ENCODE measurements at places on chromosomes 1 and 21.

DNA sequence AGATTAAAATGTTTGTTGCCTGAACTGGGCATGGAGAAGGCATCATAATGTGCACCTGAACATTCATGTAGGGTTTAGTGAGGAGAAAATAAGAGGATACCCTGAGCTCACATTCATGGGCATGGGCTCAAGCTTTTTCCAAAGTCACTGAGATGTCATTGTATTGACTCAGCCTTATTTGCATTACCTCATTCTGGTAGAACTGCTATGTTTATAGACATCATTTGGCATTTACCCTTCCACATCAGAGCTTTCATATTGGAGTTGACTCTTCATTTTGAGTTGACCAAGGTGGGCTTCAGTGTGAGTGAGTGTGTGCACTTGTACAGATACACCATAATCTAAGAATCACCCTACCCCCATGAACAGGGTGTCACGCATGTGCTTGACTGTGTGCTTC, 143.2 kb downstream of the PBX1 start:
- DNase-seq, result no peak

DNA sequence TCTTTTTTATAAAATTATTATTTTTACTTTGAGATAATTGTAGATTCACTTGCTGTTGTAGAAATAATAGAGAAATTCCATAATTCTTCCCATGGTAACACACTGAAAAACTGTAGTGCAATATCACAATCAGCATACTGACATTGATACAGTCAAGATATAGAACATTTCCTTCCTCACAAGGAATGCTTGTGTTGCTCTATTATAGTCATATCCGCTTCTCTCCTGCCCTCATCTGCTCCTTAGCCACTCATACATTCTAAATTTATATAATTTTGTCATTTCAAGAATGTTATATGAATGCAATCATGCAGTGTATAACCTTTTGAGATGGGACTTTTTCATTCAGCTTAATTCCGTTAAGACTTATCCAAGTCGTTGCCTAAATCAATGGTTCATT, 320.2 kb downstream of the BARHL2 start:
- no peak for DNase-seq

DNA sequence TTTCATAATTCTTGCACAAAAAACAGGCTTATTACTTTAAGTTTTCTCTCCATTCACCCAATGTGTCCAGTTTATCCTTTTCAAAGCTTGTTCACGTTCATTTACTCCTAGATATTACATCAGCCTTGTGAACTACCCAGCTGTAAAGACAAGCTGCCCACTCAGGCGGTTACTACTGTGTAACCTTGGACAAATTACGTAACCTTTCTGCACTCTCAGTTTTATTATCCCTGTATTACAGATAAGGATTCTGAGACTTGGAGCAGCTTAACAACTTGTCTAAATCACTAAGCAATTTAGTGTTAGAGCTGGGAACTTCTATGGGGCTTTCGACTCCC, 20.5 kb upstream of the LPAR3 start:
- DNase-seq, result peak; percentile 61

DNA sequence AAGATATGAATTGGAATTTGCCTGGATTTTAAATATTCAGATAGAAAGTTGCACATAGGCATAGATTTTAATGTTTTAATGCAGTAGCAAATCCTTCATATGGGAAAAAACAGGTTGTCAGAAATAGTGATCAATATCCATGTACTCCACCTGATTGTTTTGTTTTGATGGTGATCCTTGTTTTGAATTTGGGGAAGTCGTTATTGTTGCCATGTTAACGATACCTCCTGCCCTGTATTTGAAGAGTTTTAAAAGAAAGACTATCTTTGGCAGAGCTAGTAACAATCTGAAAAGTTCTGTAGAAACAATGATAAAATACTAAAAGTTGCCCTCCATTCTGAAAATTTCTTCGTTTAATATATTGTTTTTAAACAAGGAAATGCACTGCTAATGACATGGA, 1.1 kb downstream of the CEP350 start:
- peak; percentile 51 for DNase-seq

- DNase-seq, result no peak
These were observed 7.7 kb upstream of the SDHB start for GRCh38 chr1:17061486-17061885.

DNA sequence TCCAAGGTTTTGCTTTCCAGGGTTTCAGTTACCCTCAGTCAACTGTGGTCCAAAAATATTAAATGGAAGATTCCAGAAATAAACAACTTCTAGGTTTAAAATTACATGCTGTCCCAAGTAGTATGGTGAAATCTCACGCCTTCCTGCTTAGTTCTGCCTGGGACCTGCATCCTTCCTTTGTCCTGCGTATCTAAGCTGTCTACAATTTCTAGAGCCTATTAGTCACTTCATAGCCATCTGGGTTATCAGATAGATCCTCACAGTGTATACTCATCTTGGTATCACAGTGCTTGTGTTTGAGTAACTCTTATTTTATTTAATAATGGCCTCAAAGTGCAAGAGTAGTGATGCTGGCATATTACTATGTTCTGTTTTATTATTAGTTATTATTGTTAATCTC, 157.7 kb downstream of the ROR1 start:
- no peak for DNase-seq

DNA sequence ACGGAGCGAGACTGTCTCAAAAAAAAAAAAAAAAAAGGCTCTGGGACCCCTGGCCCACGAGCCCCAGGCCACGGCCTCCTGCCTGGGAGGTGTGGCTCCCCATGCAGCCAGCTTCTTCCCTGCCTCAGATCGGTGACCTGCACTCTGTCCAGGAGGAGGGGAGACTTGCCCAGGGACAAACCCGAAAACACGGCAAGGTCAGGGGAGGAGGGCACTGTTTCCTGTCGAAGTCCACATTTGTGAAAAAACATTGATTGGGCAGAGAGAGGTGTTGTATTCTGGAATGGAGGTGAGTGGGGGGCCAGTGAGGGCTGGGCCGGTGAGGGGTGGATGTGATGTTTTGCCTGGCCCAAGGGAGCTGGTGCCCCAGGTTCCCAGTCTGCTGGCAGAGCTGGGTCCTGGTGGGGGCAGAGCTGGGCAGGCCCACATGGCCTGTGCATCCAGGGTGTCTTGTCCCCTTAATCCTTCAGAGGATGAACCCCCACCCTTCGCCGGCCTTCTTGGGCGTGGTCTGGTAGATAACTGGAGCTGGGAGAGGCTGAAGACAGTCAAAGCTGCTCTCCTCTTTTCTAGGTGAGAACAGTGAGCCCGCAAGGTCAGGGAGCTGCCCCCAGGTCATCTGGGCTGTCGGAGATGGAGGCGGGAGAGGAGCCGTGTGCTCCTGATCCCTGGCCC, 12.4 kb upstream of the FAAP20 start:
- DNase-seq, result no peak

GRCh38 chr1:21638531-21639341, 30.4 kb downstream of the RAP1GAP start:
- DNase-seq, result no peak

DNA sequence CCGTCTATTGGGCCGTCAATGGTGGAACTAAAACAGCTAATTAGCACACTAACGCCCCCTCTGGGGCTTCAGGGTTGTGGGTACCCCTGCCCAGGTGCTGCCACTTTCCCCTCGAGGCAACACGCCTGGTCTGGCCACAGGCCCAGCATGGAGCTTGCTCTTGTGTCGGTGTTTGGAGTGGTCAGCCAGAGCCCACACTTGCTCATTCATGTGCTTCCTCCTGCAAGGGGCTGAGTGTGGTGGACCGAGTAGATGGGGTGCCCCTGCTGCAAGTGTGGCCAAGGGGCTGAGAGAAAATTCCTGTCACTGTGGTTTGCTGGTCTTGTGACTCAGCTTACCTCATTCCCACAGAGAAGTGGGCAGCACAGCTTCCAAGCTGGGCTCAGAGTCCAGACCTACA, 25.7 kb downstream of the HTR6 start:
- no peak for DNase-seq

- DNase-seq, result no peak
These were observed 101.7 kb downstream of the ADAMTS1 start for GRCh38 chr21:26743524-26743923.

DNA sequence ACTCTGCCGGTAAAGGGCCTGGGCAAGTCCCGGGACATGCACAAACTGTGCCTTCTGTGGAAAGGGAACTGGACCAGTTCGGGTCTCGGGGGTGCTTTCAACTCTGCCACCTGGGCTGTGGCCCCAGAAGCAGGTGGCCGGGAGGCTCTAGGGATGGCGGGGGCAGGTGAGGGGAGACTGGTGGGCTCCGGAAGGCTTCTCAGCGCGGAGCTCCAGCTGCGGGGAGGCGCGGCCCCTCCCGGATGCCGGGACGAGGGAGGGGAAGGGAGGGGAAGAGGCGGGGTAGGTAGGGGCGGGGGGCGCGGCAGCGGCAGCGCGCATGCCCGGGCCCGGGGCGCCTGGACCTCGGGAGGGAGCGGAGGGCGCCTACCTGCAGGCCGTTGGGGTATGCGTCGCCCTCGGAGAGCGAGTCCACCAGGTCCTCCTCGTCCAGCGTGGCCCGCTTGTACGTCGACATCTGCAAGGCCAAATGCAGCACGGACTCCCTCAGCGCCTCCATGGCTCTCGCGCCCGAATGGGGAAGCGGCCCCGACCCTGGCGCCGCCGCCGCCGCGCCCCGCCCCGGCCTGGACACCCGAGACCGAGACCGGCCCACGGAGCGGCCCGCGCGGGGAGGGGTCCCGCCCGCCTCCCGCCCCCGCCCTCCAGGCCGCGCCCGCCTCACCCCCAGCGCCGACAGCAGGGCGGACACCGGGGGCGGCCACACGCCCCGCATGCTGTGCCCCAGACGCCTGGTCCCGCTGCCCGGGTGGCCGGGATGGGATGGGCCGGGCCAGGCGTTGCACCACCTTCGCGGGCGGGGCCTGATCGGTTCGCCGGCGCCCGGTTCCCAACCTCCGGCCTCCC, at the start of gene ECE1:
Gene ECE1 (minus strand): TSS at position 764 of the 846 bp plus-strand sequence. CDS start 49 bp downstream, at position 715.
- no peak for DNase-seq

DNA sequence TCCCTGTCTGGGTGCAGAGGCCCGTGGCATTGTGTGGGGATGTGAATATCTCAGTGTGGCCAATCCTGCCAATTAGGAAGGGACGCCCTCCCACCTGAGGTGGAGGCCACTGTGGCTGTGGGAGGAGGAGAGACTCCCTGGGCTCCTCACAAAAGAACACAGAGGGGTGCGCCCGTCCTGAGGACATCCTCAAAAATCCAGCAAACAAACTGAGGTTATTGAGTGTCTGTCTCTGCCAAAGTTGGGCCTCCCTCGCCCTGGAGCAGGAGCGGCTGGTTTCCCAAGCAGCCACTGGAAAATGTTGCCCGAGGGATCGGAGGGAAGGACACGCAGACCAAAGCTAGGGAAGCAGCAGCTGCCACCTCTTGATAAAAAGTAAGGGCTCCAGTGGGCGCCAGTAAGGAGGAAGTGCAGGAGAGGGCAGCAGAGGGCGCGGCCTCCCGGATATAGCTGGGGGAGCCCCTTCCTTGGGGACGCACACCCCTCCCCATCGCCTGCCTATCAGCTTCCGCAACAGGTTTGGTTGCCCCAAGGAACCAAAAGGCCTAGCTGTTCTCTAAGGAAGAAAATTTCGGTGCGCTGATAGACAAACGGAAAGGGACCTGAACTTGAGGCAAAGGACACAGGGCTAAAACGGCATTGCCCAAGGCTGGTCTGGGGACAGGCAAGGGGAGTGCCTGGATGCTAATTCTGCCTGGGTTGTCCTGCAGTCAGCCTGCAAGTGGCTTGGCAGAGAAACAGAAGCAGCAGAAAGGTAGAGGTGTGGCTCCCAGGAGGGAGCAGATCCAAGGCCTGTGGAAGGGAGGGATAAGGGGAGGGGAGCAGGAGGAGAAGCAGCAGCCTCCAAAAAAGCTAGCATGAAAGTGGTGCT, 1.7 kb upstream of the GRIK3 start:
- DNase-seq, result no peak

DNA sequence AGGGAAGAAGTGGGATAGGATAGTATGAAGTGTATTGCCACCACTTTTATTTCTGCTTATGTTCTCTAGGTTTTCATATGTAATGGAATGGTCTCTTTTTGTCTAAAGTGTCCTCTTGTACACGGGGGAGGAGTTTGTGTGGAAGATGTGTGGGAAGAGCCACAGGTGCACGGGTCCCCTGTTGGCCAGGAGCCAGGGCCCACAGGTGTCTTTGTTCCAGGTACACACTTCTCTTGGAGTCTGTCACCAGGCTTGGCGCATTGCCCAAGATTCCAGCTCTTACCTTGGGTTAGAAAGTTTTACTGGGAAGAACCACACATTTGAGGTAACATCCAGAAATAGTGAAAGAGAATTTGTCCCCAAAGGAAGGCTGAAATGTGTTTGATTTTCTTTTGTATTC, 10.5 kb downstream of the TENT5C start:
- no peak for DNase-seq

- no peak for DNase-seq
These were observed 3.8 kb downstream of the TRAF5 start for GRCh38 chr1:211330282-211330936.

DNA sequence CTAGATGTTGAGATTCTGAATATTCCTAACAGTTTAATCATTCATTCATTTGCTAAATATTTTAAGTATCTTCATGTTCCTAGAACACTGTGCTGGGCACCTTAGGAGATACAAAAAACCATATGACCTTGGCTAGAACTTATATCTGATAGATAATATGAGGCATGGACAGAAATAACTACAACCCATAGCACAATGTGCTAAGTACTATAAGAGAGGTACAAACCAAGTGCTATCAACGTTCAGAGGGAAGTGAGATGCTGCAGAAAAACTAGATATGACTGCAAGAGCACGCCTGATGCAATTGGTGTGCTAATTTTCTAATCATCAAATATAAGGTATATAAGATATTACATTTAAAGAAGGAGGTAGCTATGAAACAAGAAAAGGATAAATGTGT, 10.7 kb downstream of the NMNAT2 start:
- DNase-seq, result no peak

GRCh38 chr1:46530311-46530710, 21.1 kb downstream of the KNCN start:
- DNase-seq, result no peak

DNA sequence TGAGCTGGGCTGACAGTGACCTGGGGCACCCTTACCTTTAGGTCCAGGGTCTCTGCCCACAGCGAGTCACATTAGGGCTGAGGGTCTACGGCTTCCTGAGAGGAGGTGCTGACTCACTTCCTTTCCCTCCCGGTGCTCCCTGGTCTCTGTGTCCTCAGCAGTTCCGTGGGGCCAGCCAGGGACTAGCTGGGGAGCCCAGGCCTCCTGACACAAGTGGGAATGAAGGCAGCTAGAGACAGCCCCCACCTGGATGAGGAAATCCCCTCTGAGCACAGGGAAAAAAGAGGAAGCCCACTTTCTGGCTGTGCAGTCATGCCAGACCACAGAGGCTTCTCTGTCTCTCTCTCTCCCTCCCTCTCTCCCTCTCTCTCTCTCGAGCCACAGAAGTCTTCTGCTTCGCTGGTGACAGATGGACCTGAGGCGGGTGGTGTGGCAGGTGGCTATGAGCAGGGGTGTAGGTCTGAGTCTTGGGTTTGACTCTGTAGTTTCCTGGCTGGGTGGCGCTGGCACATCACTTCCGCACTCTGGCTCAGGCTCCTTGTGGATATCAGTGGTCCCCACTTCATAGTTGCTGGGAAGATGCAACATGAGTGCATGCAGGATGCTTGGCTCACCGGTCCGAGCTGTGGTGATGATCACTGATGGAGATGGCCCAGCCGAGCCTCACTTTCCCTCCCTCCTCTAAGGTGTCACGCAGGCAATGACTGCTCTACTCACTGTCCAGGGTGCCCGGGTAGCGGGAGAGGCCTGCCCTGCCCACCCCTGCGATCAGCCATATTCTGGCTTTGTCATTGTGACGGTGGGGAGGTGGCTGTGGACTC, 3.5 kb downstream of the SLC66A1 start:
- DNase-seq, result peak; percentile 91

- DNase-seq, result no peak
These were observed 133.4 kb upstream of the ERG start for GRCh38 chr21:38631676-38632075.

GRCh38 chr1:119391749-119392148, 23.2 kb downstream of the HAO2 start:
- DNase-seq, result no peak

- DNase-seq, result no peak
These were observed 295.4 kb upstream of the PBX1 start for GRCh38 chr1:164263540-164263939.
